ENCODE measurements at places on chromosomes 2 and 18.

- no peak for DNase-seq
Observed at GRCh38 chr18:47081578-47081977, 46.2 kb upstream of the ELOA2 start.

- DNase-seq: no peak
Observed at GRCh38 chr2:149657401-149658040, 69.9 kb upstream of the MMADHC start.

- DNase-seq: no peak
Observed at GRCh38 chr2:70181363-70181956, 9.4 kb downstream of the C2orf42 start.

DNA sequence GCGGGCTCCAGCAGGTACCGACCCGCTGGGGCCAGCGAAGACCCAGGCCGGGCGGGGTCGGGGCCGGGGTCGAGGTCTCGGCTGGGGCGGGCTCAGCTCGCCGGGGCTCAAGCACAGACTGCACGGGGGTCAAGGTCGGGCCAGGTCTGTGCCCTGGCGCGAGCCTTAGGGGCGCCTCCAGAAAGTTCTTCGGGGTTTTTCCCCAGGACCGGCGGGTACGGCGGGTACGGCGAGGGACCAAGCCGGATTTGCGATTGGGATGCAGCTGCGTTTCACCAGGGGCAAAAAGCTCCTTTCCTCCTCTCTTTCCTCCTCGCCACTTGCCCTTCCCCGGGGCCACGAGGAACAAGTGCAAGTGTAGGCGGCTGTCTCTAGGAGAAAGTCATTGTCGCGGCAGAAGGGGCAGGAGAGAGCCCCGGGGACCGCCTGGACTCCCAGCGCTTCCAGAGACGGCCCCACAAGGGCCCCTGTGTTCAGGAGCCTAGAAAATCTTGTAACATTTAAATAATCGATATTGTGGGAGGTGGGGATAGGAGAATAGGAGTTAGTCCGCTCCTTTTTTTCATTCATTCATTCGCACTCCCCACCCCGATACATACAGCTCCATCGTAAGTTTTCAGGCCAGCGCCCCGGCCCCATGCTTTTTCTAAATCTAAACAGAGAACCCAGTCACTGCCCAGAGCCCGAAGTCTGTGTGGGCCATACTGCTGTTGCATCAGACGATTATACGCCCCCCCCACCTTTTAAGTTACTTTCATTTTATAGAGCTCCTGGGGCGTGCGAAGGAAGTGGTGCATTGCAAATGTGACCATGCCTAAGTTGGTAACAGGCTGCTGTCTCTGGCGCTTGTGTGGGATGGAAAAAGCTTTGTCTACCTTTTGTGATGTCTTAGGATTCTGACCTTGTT lies 679 bp downstream of the PMAIP1 start:
- peak; percentile 46 for DNase-seq

GRCh38 chr2:16729335-16729734 lies 63.7 kb upstream of the CYRIA start:
- no peak for DNase-seq

DNA sequence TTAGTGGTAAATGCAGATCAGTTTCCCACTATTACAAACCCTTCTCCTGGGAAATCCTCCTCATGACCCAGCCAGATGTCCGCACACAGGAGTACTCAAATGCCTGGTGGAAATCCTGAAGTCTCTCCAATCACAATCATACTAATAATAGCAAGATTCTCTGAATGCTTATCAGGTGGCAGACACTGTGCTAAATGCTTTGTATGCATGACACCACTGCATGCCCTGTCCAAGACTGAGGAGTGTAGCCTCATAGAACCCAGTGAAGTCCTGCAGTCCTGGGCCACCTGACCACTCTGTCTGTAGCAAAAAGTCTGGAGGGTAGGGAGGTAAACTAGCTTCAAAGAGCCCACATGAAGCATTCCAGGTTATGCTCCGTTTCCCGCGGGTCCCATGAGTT lies 434.8 kb upstream of the CHST9 start:
- no peak for DNase-seq

GRCh38 chr2:11936761-11937160 lies 190.3 kb downstream of the LPIN1 start:
- DNase-seq: no peak

Data from retinal pigment epithelial cell (primary cell).